Stimulated activated CD8-positive, alpha-beta memory T cell treated with anti-CD3 and anti-CD28 coated beads, Interleukin-7, amount 100 ng/mL, for 1 hour (primary cell): ENCODE measurements at places on chromosomes 2 and 18.

GRCh38 chr2:46803911-46804670 is 111.5 kb downstream of the MCFD2 start:
- no peak for DNase-seq

DNA sequence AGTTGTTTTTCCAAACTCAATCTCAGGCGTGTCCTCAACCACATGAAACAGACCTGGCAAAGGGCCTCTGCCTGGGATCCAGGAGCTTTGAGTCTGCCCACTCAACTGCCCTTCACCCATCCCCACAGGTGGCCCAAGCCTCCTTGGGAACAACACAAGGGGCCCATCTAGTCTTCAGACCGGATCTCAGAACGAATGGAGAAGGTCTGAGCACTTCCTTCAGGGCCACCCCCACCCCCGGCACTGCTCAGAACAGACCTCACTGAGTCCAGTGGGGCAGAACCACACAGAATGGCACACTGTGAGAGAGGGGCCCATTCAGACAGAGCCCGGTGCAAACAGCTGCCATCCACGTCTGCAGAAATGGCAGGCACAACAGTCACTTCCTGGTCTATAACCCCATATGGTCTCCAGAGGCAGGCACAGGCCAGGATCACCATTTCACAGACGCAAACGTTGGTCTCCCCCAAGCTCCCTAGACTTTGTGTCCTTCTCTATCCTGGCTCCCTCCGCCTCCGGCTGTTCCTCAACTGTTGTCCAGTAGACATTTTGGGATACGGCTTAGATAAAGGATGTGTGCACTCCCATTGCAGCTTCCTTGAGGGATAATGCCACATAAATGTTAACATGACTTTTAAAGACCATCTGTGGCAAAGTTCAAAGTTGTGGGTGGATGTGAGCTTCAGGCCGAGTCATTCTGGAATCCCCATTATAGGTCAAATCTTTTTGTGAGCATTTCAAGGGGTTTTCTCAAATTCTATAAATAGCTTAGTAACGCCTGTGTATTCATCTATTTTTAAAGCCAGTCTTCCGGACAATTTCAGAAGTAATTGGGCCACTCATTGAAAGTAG is 149.7 kb downstream of the SMAD7 start:
- DNase-seq: no peak

- no peak for DNase-seq
Measured at GRCh38 chr2:129233751-129234406, 745.6 kb upstream of the RAB6C start.

DNA sequence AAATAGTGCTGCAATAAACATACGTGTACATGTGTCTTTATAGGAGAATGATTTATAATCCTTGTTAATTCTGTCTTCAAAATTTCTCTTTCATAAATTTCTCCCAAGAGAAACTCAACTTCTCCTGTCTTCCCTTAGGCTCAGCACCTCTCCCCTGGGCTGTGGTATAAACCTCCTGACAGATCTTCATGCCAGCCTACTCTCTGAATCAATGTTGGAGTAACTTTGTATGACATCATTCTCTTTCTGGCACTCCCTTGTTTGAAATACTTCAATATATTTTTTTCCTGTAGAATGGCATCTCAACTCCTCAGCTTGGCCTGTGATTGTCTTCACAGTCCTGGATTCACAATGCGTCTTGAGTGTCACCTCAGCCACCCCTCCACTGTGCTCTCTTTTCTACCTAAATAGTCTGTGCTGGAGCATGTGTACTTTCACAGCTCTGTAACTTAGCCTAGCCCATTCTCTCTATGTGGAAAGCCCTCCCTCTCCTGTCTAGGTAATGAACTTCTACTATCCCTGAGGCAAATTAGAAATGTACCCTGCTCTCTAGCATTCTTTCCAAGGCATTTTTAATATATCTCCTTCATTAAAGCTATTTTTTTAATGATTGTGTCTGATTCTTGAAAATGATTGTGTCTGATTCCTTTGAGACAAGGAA is 649.9 kb upstream of the FANCL start:
- DNase-seq: no peak

- no peak for DNase-seq
Measured at GRCh38 chr2:215540658-215541057, 104.8 kb upstream of the FN1 start.

DNA sequence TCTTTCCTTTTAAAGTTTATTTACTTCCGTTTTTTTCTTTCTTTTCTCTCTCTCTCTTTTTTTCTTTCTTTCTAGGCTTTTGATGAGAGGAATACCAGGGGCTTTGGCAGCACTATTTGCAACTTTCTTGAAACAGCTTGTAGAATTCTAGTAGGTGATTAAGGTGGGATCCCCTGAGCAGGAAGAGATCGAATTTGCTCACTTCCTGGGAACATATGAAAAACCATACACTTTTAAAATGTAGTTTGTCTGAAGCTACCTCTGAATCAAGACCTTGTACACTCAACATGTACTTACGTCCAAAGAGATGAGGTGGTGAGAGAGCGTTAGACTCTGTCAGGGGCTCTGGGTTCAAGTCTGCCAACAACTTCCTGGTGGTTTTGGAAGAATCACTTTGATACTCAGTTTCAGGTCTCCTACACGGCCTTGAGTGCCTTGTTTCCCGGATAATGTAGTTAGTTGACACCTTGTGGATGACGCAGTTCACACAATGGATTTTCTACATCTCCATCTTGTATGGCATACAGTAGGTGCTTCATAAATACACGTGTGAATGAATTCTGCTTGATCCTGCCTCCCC is 229.1 kb downstream of the MYCN start:
- no peak for DNase-seq

DNA sequence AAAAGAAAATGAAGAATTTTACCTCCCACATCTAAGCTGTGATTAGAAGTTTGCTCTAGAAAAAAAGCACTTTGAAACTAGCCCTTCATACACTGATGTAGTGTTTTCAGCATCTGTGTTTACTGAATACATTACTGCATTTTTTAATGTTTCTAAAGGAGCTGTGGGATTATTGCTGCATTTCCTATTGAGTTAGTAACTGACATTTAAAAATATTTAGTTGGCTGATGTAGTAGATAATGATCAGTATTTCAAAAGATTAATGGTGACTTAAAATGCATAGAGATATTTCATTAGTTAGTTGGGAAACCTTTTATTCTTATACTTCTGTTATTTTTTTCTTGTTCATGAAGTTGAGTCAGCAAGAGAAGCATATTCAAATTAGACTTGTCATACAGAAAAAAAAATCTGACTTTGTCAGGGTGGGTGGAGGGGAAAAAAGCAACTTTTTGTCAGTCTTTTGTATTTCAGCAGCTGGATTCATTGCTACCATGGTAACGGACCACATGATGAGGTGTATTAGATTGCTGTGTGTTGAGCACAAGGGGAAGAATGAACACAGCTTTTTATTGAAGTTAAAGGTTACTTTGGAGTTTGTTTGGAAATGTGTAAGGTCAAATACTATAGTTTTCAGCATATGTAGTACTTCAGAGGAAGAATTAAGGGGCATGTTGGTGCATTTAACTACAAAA is at the start of gene DTNA:
DTNA (plus strand) TSS at position 549 of the 692 bp plus-strand sequence. CDS start 45,679 bp downstream, outside the sequence.
- DNase-seq: no peak

DNA sequence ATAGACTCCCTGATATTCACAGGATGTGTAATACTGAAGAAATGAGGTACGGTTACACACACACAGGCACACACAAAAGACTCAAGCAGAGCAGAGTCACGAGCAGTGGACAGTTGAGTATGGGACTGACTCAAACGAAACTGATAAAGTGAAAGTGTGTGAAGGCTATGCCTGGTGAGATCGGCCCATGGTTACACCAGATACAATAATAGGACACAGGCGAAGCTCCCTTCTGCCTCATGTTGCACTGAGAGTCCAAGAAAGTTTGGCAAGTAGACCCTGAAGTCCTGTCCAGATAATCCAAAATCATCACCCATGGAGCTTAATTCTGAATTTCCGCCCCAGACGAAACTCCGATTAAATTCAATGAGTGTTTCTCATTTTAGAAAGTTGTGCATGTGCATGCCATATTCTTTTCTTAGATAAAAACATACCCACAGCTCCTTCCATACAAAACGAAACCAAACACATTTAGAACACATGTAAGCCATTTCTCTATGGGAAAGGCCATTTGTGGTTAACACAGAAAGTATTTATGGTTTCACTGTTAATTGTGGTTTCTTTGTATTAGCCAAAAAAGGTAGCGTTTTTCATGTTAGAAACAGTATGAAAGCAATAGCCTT is 567.6 kb downstream of the PLCL1 start:
- DNase-seq: no peak

DNA sequence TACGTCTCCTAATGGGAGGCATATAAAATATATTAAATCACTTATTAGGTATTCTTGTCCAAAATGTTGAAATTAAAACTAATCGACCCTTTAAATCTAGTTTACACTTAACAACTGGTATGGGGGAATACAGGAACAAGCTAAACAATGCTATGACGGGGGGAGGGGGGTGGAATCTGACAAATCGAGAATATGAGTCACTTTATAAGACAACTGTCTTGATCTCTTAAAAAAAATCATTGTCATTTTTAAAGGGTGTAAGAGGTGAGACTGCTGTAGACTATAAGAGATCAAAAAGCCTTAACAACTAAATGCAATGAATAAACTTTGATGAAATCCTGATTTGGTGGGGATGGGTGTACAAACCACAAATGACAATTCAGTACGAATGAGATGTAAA is 6.0 kb downstream of the MAP3K2 start:
- DNase-seq: no peak

- no peak for DNase-seq
Measured at GRCh38 chr2:16394072-16394985, 271.3 kb downstream of the CYRIA start.

DNA sequence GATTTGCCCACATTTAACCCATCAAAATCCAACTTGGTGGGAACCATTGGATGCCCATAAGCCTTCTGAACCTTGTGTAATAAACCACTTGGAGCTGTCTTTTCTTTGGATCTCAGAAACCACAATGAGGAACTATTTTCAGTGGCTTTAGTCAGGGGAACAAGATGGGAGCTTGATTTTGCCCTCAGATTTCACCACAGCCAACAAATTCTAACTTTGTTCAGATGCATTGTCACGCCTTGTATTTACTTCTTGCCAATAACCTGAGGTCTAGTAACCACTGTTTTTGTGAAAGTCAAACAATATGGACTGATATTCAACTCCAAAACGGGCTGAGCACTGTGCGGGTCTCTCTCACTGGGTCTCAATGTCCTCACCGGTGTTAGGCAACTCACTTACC is 508.2 kb downstream of the TNS1 start:
- DNase-seq: no peak

- DNase-seq: no peak
Measured at GRCh38 chr2:98743835-98744234, 12.9 kb upstream of the MGAT4A start.
